T-helper 2 cell (primary cell): ENCODE measurements at places on chromosomes 5 and 9.

DNA sequence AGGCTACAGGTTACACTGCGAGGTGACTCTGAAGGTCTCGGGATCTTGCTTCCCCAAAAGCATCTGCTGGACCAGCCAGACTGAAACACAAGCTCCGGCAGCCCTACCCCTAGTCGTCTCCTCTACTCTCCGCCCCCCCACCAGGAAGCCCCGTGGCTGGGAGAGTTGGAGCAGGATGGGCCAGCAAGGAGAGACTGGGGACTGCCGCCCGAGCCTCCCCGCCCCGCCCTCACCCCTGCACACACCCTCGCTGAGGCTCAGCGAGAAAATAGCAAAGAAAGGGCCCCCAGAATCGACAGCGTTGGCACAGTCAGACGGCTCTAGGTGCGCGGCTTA lies 1.3 kb downstream of the TRIM7 start:
- no peak for DNase-seq

DNA sequence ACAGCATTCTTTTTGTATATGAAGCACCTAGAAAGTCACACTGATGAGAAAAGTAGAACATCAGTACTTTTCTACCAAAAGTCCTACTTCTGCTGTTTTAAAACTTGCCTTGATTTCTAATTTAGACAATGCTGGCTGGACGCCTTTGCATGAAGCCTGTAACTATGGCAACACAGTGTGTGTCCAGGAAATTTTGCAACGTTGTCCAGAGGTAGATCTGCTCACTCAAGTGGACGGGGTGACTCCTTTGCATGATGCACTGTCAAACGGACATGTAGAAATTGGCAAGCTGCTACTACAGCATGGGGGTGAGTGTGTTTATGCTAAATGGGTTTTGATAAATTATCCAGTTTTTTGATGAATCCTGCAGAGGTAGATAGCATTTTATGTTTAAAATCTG lies 73.5 kb downstream of the SLF1 start:
- DNase-seq, result no peak

DNA sequence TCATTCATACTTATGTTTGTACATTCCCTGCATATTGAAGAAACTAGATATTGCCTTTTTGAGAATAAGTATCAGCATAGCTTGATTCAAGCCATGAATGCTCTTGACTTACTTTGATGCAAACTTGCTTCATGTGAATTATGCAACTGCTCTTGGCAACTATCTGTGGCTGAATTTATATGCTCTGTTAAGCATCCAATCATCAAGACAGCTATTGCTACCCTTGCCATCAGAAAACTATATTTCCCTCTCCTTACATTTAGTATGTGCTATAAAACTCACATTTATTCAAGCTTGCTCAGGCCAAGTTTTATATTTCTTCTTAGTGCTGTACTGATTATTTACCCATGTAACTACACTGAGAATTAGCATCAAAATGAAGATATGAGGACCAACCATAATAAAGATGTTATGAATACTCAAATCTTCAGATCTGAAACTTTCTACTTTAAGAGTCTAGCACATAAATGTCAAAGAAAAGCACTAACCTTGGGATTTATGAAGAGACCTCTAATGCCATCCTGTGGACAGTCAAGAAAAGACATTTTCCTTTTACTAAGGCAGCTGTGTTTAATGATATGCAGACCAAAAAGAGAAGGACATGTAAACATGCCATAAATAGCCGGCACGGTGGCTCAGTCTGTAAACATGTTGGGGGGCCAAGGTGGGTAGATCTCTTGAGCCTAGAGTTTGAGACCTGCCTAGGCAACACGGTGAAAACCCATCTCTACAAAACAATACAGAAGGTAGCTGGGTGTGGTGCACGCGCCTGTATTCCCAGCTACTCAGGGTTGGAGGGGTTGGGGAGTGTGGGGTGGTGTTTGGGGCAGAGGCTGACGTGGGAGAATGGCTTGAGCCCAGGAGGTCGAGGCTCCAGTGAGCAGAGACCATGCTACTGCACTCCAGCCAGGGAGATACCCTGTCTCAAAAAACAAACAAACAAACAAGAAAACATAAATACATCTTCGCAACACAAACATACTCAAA lies 267.0 kb upstream of the TYRP1 start:
- DNase-seq, result no peak

DNA sequence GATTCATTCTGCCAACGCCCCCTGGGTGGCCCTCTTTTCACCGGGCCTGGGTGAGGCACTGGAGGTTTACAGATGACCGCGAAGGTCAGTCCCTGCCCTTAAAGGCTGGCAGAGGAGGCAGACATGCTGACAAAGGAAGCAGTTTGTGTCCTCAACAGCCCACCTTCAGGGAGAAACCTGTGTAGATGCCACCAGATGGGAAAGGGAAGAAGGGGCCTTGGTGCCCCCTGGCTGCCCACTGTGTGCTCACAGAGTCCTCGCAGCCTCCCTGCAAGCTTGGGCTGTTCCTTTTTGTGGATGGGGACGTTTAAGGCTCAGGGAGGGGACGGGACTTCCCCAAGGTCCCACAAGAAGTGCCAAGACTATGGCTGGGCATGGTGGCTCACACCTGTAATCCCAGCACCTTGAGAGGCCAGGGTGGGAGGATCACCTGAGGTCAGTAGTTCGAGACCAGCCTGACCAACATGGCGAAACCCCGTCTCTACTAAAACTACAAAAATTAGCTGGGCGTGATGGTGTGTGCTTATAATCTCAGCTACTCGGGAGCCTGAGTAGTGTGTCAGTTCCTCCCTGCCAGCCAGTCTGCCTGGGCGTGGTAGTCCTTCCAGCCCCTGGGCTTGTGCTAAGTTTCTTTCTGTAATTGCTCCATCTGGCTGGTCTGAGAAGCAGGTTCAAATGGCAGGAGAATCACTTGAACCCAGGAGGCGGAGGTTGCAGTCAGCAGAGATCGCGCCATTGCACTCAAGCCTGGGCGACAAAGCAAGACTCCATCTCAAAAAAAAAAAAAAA lies 36.2 kb downstream of the NEK6 start:
- no peak for DNase-seq

GRCh38 chr9:115170358-115171073 lies 52.6 kb upstream of the TNC start:
- no peak for DNase-seq

- no peak for DNase-seq
Measured at GRCh38 chr9:122346478-122347347, 24.1 kb upstream of the PTGS1 start.

DNA sequence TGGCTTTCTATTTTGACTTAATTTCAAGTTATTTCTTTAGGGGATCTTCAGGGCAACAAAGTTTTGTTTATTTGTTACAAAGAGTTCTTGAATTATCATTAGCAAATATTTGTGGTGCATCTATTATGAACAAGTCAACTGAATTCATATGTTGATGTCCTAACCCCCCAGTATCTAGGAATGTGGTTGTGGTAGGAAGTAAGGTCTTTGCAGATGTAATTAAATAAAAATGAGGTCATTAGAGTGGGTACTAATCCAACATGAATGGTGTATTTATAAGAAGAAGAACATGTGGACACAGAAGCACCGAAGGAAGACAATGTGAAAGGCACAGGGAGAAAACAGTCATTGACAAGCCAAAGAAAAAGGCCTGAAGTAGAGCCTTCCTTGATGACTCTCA lies 474.0 kb upstream of the DAB2 start:
- DNase-seq, result no peak

GRCh38 chr5:74949976-74950375 lies 83.8 kb upstream of the FAM169A start:
- no peak for DNase-seq

GRCh38 chr5:160348080-160348479 lies 22.3 kb downstream of the C1QTNF2 start:
- DNase-seq, result no peak

DNA sequence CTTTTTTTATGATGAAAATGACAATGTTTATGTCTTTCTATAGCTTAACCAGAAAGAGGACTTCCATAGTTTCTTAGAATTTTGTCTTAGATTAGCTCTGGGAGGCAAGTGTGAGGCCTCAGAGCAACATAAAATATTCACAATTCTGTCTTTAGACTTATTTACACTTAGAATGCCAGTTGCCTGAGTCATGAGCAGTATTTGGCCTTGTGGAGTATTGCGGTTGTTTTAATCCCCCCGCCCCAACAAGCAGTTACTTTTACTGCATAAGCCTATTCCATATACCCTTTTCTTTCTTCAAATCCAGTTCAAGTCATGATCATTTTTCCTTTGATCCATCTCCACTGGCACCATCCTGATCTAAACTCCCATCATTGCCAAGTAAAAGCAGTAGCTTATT lies 198.0 kb upstream of the EGFLAM start:
- no peak for DNase-seq

DNA sequence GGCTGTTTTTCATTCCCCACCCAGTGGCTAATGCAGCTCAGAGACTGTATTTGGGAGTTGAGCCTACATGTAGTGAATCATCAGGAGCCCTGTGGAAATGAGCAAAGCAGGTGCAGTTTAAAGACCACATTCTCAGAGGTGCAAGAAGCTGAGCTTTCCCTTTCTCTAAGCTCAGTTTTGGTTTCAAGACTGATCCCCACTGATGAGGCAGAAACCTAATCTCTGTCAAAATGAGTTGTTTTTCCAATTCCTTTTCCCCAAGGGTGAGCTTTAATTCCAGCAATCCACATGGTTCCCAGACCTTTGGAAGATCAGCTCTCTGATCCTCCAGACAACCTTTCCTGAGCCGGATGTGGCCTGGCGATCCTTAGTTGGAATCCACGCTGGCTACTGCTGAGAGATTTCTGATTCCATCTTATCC lies 420.5 kb downstream of the EBF1 start:
- DNase-seq, result no peak

DNA sequence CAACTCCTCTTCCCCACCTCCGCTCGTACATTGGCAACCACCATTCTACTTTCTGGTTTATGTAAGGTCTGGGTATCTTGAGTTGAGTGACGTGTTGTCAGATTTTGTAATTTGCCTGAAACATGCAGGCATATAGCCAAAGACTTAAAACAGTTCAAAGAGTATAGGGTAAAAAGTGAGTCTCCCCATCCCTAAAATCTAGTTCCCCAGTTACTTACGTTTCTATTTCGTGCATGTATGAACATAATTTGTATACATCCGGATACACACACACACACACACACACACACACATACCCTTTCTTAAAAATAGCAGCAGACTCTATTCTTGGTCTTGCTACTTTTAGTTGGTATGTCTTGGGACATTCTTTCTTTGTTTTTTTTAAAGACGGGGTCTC lies 915 bp downstream of the HSDL2 start:
- peak; percentile 68 for DNase-seq

DNA sequence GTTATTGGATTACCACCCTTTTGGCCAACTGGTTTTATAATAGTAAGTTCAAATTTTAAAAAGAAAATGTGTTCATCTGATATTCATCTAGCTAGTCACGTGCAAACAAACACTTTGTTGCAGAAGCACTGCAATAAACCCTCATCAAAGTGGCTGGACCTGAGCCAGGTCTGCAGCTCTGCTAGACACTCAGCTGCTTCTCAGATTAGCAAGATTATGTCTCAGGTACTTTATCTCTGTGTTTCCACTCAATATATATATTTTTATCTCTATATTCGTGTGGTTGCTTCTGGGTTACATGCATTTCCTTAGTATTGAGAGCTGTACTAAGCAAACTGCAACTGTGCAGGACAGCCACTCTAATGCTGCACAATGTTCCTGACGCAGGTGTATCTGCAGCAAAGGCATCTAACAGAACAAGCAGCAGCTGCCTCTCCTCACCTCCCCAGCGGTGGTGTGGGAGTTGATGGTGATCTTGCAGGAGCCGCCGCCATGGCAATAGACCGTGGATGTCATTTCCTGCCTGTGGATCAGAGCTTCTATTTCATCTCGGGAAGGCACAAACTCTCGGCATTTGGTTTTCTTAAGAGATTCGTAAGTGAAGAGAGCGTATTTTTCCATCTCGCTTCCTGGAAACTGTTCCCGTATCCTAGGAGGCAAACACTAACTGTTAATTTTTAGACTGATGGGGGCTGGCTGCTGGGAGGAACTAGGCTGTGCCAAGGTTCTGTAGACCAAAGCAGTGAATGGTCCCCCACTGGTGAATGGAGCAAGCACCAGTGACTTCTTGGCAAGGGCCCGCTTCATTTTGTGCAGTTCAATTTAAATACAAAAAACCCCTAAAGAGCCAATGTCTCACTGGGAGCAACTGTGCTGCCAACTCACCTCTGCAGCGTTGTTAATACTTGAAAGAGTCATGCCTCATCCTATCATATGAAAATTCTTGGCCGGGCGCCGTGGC lies 56.7 kb upstream of the RETREG1 start:
- peak; percentile 31 for DNase-seq
